Activated CD4-positive, alpha-beta T cell treated with anti-CD3 and anti-CD28 coated beads, Interleukin-2, amount 50 U/mL, for 16 hours (primary cell): ENCODE measurements at places on chromosomes 7 and 10.

- DNase-seq: no peak
Observed at GRCh38 chr10:118873091-118873737, 118.4 kb upstream of the CACUL1 start.

GRCh38 chr10:51950371-51950995 lies 251.1 kb upstream of the CSTF2T start:
- DNase-seq: no peak

DNA sequence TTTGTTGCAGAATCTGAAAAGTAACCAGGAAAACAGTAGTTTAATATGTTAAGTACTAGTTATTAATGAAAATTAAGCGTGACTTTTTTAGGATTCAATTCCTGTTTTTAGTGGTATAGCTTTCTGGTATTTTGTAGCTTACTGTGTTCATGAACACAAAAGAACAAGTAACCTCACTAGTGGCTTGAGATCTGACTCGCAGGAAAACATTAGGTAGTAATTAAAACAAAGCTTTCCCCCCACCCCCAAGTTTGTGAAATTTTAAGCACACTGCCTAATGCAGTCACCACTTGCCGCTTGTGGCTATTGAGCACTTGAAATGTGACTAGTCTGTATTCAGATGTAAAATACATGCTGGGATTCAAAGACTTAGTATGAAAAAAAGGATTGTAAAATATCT lies 102.5 kb upstream of the RPA3 start:
- no peak for DNase-seq

GRCh38 chr7:102117743-102118142 lies 168.9 kb upstream of the SH2B2 start:
- no peak for DNase-seq

GRCh38 chr7:149773446-149774236 lies at the start of gene ZNF467:
TSS of gene ZNF467 (minus strand) at chr7:149773588. CDS start at chr7:149771032, 2,556 bp downstream.
- DNase-seq: no peak

DNA sequence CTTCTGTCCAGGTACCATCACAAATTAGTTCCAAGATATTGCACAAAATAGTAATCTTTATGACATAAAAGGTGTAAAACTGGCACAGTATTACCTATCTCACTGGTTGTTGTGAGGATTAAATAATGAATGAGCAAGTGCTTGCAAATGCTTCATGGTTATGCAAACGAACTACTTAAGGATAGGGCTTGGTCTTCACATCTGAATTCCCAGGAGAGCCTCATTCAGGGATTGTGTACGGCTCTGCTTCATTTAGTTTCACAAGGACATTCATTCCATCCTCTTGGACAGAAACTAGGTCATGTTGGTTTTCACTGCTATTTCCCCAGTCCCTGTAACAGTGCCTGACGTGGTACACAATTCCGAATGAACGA lies 12.1 kb downstream of the ABCA13 start:
- no peak for DNase-seq

DNA sequence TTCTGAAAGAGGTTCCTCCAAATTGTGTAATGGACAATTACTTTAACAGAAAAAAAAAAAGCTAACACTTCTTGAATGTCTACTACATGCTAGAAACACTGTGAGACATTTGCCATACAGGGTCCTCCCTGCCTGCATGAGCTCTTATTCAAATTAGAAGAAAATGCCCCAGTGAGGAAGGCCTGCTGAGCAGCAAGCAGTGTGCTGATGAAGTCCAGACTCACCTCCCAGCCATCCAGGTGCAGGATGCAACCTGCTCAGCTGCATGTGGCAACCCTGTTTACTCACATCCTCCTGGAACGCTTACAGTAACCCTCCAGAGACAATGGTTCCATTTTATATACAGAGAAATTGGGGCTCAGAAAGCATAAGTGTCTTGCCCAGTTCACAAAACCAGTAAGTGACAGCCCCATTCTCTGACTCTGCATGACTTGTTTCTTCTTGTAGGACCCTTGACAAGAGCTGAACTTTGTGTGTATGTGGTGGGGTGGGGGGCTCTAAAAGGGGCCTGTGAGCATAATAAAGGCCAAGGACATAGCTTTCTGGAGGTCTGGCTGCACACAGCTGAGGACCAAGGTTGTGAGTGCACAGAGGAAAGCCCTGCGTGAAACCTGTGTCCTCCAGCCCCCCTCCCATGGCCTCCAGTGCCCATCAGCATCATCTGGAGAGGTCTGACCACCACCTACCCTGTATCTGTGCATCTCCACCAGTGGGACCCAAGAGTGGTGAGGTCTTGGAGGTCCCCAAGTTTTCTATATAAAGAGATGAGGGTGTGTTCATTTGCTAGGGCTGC lies 387.8 kb downstream of the GRID1 start:
- DNase-seq: no peak
